ENCODE measurements at places on chromosomes 1 and 21.

DNA sequence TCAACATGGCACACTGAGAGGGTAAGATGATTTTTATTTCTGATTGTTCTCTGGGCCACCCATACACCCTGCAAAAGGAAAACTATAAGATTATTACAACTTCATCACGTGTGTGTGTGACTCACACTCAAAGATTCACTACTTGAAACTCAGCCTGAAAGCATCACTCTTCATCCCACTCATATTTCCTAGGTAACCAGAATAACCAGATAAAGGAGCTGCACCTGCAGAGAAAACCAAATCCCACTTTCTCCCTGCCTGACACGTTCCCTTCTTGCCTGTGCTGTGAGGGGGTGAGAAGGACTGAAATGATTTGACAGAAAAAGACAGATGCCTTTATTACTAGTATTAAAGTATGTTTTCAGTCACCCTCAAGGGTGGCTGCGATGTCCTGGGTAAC lies 131.6 kb downstream of the TGFBR3 start:
- no peak for DNase-seq

- DNase-seq: no peak
These were observed 1.5 kb downstream of the ATP1A1 start for GRCh38 chr1:116374353-116375147.

DNA sequence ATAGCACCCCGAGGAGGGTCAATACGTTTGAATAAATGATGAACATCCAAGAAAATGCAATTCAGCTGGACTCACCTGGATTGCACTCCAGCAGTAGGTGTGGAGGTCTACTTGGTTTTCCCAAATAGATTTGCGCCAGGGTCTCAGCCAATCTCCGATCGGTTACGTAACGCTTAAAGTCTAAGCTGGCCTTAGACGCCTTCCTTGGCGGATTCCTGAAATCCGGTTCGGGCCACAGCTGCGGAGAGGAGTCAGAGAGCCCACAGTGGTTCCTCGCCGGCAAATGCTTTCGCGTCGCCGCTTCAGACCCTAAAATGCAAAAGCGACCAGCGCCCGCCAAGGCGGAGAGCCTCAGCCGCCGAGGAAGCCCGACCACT lies 322 bp downstream of the TFB2M start:
- no peak for DNase-seq

GRCh38 chr1:60170709-60171108 lies 97.1 kb upstream of the C1orf87 start:
- DNase-seq: no peak

DNA sequence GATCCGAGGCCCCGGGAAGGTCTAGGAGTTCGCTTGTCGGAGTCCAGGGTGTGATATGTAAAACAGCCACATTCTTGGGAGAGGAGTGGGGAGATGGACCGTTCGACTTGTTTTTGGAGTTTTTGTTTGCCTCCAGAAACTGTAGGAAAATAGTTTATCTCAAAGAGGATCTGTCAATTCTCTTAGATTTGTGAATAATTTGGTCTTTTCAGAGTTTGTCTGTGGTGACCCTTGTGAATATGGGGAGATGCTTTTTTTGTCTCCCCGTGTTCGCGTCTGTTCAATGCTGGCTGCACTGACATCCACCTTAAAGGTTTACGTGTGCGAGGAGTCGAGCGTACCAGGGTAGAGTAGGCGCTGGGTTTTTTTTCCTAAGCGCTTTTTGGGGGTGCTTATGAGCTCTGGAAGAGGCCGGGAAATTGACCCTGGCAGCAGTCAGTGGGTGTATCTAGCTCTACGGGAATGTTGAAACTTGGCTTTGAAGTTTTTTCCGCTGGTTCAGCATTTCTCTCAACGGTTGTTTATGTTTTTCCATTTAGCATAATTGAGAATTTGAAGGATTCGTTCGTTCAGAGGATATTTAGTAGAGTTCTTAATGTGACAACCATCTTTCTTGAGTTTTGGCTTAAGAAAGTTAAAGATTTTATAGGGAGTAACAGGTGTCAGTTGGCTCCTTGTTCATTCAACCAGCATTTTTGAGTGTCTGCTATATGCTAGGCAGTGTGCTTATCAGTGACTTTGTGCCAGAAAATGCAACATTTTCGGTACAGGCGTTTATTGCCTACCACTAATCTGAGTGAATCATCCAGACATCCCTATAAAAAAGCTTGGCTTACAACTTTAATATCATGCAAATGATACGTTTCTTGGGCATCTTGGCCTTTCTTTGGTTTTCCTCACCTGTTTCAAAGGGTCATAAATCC lies 1.2 kb downstream of the SZRD1 start:
- no peak for DNase-seq

Data from NCI-H1105 (cell line).